ENCODE measurements at places on chromosomes 5 and 9.

- DNase-seq = no peak
Measured at GRCh38 chr5:107337281-107337680, 333.5 kb downstream of the EFNA5 start.

DNA sequence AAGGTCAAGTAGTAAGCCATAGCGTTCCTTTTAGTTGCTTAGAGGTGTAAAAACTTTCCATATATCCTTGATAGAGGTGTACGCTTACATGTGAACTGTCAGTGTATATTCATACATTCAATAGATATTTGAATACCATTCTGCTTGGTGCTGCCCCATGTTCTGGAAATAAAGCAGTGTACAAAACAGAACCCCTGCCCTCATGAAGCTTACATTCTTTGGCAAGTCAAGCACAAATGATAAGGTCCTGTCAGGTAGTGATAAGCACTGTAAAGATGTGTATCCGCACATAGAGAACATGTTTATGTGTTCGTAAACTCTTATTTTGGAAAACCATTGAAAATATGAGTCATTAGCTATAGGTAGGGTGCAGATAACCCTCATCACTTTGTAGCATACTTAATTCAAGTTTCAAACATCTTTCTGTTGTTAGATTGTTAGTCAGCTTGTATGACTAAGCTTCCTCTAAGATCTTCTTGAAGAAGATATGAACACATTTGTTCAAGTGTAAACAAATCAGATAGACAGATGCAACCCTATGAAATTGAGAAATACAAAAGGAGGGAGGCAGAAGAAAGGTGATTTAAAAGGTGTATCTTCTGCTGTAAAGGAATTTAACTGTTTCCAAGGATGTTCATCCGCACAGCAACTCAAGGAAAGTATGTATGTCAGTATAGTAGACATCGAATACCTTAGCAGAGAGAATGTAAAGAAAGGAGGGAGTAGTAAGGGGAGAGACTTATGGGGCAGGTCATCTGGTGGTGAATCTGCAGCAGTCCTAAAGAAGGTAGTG lies 1.6 kb downstream of the GTF3C4 start:
- DNase-seq = no peak

- DNase-seq = no peak
Measured at GRCh38 chr9:83441390-83441789, 96.8 kb downstream of the FRMD3 start.

- no peak for DNase-seq
Measured at GRCh38 chr5:54793468-54794134, 191.8 kb downstream of the ESM1 start.

DNA sequence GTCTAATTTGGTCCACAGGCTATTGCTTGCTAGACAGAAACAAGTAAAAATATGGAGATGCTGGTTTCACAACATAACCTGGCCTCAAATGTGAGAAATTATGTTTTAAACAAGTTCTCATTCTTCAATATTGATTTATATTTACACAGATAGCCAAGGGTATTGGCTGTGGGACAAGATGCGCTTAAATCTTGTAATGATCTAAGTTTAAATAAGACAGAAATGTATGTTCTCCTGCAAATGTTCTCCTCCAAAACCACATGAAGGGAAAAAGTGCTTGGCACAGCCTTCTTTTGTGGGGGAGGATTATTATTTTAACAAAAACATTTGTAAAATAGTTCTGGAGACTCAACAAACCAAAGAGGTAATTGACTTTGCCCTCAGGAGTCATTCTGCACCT lies 356.0 kb downstream of the DMAC1 start:
- peak; percentile 34 for DNase-seq

- no peak for DNase-seq
Measured at GRCh38 chr9:108759835-108760234, 96.0 kb downstream of the ACTL7B start.

DNA sequence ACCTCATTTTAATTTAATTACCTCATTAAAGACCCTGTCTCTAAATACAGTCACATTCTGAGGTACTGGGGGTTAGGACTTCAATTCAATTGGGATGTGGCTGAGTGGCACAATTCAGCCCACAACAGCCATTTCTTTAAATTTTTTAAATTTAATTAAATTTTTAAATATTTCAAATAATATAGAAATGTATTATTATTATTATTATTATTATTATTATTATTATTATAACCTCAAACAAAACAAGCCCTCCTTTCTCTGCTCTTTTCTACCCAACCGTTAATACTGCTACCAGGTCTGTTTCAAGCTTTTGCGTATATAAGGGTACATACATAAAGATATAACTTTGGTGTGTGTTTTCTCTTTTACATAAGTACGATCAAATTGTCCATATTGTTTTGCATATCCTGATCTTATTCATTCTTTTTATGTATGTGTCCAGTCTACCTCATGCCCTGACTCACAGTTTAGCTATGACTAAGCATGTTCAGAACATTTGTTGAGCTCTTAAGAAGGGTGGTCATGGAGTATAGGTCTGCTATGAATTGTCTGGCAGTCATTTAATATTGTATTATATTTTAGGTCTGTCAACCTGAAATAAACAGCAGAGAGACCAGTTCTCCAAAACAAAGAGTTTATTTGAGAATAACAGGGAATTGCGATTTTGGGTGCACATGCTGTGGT lies 16.1 kb upstream of the RAB14 start:
- peak; percentile 47 for DNase-seq

DNA sequence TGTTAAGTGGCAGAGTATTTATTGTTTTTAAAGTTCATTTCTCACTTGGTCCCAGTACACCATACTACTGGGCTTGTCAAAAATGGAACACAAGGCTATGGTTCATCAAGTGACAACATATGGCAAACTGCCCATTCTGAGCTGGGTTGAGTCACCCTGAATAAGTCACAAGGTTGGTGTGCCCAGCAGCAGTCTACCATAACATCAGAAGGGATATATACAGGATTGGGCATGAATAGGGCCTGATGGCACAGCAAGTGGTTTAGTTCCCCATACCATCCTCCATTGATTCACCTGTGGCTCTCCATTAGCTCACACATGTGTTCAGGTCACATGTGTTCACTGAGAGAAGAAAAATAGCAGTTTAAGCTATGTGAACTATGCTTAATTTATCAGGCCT lies 249.8 kb upstream of the PRDM9 start:
- no peak for DNase-seq

DNA sequence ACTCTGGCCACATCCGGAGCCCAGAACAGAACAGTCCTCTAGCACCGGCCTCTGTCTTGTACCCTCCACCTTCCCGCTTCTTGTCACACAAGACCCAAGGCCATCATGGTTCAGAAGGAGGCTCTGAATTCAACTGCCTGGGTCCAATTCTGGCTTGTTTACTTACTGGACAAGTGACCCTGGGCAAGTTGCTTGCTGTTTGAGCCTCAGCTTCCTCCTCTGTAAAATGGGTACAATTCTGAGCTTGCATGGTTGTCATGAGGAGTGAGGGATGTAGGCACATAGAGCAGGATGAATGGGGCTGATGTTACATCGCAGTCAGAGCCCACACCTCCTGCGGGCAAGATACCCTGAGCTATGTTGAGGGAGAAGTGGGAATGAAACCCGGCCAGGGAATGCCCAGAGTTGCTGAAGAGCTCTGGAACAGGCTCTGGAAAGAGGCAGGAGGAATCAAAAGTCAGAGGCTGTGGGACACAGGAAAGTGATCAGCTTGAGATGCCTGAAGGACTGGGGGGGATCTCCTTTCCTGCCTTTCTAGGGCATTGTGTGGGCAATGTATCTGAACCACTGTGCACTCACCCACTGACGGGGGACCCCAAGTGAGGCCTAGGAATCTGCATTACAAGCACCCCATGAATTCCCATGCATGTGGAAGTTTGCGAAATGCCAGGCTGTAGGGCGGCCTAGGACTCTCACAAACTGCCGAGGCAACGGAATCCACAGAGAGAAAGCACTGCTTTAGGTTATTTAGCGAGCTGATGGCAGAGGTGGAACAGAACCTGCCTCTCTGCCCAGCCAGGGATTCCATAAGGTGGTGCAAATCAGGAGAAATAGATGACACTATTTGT lies 29.4 kb upstream of the IL17B start:
- DNase-seq = no peak

DNA sequence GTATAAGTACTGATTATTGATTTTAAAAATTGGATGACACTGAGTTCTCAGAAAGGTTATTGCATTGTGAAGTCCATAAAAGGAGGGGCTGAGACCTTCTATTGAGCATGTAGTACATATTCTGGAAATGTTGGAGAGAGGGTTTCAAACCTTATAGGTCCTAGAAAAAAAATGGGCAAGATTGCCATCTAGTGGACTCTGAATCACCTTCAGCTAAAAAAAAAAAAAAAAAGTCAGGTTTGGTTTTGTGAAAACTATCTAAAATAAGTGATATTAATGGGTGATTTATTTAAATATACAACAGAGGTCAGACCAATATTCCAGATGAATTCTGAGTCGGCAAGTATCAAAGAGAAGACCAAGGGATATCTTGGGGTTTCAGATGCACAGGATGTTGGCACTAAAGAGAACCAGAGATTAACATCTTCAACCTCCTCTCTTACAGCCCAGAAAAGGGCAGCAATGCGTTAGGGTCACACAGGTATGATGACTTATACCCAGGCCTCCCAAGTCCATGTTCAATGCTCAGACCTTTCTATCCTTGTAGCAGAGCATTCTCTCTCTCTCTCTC lies 109.8 kb upstream of the NMUR2 start:
- DNase-seq = no peak

DNA sequence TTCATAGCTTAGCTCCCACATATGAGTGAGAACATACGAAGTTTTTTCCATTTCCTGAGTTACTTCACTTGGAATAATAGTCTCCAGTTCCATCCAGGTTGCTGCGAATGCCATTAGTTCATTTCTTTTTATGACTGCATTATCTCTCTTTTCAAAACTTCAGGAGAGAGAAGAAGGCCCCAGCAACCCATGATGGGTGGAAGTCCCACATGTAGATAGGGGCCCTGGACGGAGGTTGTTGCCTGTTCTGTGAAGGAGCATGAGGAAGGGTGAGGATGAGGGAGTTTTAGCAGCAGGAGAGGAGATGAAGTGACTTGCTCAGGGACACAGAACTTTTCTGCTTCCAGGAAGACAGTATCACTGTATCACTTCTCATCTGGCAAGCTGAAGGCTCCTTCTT lies 102.2 kb upstream of the KLF4 start:
- DNase-seq = no peak

GRCh38 chr5:77852514-77853352 lies 76.6 kb upstream of the TBCA start:
- DNase-seq = peak; percentile 59

DNA sequence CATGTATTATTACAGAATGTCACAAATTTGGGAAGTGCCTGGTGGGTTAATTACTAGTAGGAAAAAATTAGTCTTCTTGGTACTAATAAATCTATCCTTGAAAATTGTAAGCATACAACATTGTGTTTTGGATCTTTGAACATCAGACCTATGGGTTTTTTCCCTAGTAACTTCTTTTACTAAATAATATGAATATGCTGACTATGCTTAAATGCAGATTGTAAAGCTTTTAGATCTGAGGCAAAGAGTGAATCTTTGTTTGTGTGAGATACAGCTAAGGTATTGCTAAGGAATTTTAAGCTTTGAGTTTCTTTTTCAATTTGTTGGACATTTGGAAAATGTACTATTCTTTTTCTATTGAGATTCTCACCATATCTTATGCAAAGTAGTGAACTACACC lies 390.6 kb upstream of the CCNH start:
- no peak for DNase-seq

- DNase-seq = peak; percentile 17
Measured at GRCh38 chr5:166834246-166834645, 1457.2 kb upstream of the WWC1 start.

DNA sequence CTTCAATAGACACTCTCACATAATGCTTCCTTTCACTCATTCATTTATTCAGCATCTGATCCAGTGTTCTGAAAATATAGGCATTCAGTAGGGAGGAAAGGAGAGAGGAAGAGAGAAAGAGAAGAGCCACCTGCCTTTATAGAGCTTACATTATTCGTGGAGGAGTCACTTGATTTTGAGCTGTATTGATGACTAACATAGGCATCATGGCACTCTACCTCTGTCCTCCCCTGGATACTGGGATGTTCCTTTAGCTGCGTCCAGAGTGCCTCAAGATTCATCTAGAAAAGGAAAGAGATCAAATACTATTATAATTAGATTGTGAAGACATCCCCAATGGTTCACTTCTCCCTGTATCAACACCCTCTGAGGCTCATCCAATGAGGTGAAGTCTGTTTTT lies 345.1 kb downstream of the SPATA31D1 start:
- no peak for DNase-seq

DNA sequence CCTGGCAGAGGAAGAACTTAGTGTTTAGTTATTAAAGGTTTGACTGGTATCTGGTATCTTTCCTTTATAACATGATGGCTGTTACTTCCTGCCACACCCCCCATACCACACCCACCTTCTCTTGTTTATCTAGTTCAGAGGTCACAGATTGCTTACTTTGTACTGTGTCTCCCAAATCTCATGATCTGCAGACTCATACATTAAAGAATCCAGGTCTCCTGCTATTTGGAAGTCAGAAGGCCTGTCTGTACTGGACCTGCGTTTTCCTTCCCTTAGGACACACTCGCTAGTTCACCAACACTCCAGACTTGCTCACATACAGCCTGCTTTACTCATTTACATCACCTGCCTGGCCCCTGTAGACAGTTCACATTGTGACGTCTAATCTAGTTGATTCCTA lies 39.3 kb downstream of the NUDT12 start:
- DNase-seq = no peak

- DNase-seq = peak; percentile 53
Measured at GRCh38 chr5:149605998-149606724, 24.9 kb downstream of the ARHGEF37 start.

GRCh38 chr5:125180231-125180829 lies 433.9 kb upstream of the ZNF608 start:
- DNase-seq = no peak

DNA sequence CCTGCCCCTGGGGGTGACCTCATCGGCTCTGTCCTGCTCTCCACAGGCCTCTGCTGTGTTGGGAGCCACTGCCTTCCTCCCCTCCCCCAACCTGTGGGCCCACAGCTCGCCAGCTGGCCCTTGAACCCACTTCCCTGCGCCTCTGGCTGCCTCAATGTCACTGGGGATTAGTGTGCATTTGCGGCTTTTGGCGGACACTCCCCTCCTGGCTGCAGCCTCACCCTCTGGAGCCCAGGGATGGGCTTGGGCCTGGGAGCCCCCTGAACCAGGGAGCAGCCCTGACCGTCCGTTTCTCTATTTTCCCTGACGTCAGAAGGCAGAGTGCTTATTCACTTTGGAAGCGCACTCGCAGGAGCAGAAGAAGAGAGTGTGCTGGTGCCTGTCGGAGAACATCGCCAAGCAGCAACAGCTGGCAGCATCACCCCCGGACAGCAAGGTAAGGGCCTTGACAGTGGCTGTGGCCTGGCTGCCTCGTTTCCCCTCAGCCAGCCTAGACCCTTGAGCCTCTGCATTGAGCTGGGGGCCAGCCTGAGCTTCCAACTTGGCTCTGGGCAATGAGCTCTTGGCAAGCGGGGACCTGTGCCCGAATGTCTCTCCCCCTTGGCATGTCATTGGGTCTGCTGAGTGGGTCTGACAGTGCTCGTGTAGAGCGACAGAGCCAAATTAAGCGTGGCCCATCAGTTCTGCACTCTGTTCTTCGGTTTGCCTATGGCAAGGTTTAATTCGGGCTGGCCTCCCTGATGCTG lies 73.1 kb downstream of the RGS3 start:
- DNase-seq = peak; percentile 35

GRCh38 chr9:134485653-134486052 lies 155.9 kb upstream of the COL5A1 start:
- DNase-seq = no peak
